Activated effector memory CD4-positive, alpha-beta T cell treated with anti-CD3 and anti-CD28 coated beads, Interleukin-2, amount 50 U/mL, for 16 hours (primary cell): ENCODE measurements at places on chromosomes 3 and 15.

DNA sequence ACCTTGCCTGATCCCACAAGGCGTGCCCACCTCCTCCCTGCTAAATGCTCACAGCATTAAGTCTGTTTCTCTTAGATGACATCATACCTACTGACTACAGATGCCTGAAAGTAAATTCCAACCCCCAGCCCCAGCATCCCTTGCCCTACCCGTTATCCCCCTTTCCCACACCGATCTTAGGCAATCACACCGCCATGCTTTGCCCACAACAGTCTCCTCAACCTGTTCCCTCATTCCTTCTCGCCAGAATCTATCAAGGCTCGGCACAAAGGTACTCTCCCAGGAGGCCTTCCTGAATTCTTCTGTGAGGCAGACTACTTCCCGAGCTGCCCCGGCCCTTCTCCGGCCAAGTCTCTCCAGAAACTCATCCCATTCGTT, 789 bp upstream of the SEC61A1 start:
- no peak for DNase-seq

DNA sequence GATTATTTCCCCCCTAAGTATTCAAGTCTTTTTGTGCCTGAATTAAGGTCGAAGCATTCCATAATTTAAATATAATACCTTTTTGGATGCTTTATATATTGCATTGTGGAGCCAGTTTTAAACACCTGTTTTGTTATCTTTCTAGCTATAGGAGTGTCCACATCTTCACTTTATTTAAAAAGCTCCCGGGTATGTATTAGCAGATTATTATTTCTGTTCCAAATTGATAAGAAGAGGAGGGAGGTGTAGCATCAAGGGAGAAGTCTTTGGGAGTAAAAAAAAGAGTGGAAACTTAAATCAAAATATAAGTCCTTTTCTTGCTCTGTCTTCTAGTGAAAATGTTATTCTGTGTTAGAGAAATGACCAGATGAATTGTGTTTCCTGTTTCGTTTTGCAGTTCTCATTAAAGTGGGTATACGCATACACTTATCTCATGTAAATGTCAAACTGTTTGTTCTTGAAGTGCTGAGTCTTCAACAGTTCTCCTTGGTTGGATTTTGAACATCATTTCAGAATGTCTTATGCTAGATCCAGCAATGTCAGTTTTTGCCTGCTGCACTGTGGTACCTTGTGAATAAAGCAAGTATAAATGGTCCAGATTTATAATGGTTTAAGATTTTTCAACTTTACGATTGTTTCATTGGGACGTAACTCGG, 105.8 kb downstream of the FNDC3B start:
- DNase-seq: no peak

GRCh38 chr15:59998305-59998949, 5.7 kb upstream of the FOXB1 start:
- DNase-seq: no peak

DNA sequence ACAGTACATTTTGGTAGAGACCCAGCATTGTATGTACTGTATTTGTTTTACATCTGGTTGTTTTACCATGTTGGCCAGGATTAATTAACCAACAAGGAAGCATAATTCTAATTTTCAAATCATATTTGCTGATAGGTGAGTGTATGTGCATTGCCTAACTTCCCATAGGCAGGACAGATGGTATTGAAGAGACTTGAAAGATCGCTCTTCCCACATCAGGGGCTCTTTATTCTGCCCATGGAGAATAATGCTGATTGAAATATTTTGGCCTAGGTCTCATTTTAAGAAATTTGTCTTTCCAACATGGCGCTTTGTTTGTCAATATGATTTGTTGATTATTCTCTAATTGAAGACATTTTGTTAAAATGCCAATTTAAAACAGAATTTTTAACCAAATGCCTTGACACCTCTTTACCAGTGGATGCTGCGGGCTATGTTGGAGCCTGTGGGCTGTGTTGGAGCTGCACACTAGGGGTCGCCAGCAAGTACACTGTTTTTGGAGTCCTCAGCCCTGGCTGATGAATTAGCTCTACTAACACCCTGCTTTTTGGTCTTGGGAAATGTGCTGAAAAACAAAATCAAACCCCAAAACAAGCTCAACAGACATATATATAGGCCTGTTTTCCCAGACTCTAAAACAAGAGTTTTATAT, 5.3 kb downstream of the P2RY12 start:
- DNase-seq: no peak

- no peak for DNase-seq
Observed at GRCh38 chr3:185786956-185787877, 37.6 kb downstream of the IGF2BP2 start.

GRCh38 chr3:195113536-195114425, 157.2 kb downstream of the XXYLT1 start:
- DNase-seq: no peak
